Stimulated activated CD4-positive, alpha-beta T cell treated with anti-CD3 and anti-CD28 coated beads, Interleukin-1b, Interleukin-23, amount 100 ng/mL, for 1 hour (primary cell): ENCODE measurements at places on chromosomes 7 and 10.

DNA sequence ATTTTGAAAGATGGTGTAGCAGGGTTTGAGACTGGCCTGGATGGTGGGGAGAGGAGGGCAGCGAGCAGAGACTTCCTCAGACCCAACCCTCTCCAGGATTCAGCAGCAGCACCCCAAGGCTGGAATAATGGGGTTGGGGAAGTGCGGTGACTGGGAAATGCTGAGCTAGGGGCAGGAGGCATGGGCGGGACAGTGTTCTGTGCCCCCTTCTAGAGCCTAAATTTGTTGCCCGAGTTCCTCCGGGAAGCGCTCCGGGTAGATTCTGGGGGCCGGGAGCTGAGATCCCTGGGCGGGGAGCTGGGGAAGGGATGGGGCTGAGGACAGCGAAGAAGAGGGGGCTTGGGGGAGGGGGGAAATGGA is at the start of gene CHAT:
Gene CHAT (plus strand): TSS at position 156 of the 360 bp plus-strand sequence. CDS start 153 bp downstream, at position 309.
- DNase-seq = no peak

DNA sequence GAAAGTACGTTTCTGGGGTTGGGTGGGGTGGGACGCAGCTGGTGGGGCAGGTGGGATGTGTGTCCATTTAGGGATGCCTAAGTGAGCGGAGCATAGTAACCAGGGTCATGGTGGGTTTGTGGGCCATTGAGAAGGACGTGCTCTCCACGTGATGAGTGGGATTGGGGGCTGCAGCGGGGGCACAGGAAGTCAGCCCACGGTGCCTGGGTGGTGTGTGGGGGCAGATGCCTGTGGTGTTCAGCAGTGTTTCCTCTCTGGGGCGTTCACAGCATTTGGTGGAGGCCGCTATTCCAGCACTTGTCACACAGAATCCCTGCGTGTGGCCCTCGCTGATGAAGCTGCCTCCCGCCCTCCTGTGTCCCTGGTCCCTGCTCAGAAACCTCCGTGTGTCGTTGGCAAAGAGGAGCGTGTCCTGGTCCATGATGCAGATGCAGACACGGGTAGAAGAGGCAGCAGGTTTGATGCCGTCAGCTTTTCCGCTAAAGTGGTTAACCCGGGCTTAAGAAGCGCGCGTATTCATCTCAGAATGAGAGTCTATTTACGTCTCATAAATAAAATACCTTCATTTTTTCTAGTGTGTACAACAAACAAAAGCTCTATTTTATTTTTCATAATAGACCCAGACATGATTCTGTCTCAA is 274.2 kb downstream of the ADARB2 start:
- DNase-seq = no peak

DNA sequence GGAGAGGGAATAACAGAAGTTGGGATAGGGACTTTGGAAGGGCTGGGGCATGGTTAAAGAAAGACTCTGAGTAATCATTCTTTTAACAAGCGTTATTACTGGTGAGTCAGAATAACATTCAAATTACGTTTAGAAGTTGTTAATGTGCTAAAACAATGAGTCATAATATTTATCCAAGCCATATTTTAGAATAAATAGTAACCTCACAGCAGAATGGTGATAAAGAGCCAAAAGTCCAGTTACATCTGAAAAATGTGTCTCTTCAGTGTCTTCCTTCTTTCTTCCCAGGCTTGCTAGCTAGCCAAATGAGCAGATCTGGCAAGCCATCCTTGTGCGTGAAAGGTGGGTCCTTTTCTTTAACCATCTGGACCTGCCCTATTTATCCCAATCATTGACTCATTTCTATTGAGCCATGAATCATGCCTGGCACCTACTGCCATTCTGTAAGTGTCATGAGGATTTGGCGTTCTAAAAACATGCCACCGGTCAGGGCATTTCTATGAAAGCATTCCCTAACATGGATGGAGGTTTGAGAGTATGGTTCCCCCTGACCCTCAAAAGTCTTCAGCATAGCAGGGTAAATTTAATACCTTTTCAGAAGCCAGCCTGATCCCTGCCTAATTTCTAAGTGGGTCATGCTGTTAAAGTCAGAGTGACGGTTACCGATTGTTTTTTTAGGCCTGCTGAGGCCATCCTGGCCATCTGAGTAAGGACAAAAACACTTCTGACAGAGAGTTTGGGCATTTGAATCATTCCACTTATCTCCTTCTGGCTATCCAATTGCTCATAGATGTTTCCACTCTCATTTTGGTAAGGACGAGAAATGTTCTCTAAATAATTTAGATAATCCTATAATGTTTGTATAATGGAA is 26.9 kb downstream of the MYPN start:
- no peak for DNase-seq

DNA sequence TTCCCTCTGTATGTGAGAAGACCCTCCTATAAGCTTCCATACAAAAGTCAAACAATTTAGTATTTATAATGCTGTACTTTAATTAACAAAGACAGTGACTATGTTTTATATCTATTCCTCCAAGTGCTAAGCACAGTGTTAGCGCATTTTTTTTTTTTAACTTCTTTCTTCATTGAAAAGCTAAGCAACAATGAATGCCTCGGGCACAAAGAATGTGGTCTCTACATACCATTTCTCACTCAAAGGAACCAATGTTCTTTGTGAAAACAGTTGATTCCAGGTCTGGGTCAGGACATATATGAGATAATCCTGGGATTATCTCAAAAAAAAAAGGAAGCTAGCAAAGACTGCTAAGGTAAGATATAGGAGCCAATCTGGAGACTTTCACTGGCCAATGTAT is 26.2 kb upstream of the REEP3 start:
- no peak for DNase-seq

DNA sequence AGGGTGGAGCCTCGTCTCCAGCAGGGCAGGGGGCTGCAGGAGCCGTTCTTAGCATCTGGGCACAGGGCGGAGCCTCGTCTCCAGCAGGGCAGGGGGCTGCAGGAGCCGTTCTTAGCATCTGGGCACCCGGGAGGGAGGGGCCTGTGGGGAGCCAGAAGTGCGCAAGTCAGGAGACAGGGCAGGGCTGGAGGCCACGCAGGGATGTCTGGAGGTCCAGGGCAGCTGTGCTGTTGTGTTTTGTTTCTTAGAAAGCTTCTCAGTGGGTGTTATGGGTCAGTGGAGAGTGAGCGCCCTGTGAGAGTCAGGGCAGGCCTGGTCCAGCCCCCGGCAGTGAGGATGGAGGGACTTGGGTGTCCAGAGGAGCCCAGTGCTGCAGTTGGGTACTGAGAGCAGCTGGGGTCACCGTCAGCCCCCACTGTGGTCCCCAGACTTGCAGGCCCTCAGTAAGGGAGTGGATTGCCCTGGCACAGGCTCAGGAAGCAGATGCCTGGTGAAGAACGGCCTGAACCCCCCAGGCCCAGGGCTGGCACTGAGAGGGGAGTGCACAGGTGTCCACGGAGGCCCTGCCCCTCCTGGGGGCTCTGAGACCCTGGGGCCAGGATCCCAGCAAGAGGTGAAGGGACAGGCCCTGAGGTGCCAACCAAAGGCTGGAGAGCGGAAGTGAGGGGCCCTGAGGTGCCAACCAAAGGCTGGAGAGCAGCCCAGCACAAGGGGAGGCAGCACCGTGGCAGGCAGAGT is 29.8 kb downstream of the FAM20C start:
- DNase-seq = no peak

DNA sequence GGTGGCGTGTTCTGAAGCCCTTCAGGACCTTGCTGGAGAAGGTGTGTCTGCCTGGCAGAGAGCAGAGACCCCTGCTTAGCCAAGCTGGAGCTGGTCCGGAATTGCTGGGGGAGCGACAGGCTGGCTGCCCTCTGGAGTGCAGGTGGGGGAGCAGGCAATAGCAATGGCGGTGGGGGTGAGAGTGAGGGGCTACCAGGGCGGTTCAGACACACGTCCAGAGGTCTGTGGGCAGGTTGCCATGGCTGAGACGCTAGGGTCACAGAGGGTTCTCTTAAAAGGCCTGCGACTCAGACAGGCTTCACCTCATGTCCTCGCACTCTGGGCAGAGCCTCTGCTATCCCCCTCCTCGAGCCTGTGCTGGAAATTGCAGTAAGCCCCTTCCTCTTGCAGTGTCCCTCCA is 329.0 kb upstream of the C7orf33 start:
- no peak for DNase-seq

DNA sequence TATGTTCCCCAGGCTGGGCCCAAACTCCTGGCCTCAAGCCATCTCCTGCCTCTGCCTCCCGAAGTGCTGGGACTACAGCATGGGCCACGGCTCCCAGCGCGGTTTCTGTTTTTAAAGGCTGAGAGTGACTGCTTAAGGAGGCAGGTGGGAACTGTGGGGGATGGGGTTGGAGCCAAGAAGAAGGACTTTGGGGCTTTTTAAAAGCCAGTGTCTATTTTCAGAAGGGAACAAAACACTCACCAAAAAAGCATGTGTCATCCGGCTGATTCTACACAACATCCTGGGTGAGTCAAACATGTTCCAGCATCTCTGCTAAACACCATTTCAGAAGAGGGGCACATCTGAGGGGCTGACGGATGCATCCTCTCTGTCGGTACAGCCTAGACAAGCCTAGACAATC is 824.5 kb downstream of the TYW1 start:
- DNase-seq = no peak

- no peak for DNase-seq
Observed at GRCh38 chr7:7739204-7740036, 21.0 kb upstream of the RPA3 start.

DNA sequence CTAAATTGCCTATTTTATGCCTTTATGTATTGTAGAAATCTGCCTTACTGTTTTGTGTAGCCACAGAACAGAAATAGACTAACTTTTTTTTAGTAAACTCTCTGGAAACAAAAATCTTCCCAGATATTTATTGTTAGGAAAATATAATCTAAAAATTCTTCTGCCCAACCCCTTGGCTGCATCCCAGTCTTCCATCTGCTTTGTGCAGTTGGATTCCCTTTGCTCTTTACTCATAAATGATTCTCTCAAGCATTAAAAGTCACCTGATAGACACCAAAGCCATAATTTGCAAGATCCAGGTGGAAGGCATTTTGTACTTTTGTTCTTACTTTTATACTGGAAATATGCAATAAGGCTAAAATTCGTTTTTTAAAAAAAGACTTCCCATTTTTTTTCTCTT is 6.1 kb upstream of the CAV2 start:
- no peak for DNase-seq

DNA sequence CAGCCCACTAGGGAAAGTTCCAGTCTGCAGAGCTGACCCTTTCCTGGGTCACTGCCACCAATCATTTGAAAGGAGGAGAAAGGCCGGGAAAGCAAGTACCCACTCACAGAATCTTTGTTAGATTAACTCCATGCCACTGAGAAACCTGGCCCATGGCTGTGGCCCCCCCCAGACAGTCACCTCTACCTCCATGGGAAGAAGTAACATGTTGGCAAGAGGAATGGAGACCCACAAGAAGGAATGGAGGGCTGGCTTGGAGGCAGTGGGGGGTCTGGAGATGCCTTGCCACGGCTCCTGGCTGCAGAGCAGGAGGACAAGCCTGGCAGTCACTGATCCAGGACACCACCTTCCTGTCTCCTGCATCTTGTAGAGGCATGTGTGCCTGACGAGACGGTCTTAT is 32.9 kb downstream of the CUZD1 start:
- no peak for DNase-seq

GRCh38 chr7:27763983-27764508 is 24.1 kb downstream of the TAX1BP1 start:
- no peak for DNase-seq

- DNase-seq = no peak
Observed at GRCh38 chr7:18520450-18521235, 25.1 kb downstream of the HDAC9 start.

DNA sequence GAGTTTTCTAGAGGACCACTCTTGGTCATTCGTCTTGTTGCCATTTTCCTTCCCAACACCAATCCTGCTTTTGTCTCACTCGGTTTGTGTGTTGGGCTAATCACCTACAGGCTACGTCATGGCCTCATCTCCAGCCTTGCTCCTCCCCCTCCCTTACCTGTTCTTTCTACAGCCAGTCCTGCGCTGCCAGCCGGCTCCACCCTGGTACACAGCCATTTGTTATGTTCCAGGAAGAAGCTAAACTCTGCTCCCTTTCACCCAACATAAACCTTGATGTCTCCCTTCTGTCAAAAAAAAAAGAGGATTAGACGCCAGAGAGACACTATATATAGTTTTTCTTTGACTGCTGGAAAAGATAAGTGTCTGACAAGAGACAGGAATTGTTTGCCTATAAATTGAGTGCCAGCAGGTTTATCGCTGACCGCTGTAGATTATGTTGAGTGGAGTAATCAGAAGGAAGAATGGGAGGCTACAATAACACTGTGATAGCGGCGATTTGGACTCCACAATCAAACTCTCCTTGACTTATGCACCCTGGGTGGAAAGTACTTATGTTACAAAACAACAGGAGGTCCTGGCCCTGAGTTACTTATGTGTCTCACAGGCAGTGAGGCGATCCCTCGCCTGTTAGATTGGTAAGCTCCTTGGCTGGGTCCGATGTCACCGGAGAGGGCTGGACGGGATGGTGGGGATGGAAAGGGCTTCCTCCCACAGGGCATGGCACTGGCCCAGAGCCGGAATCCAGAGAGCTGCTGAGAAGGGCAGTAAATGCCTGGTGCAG is 171.3 kb upstream of the BMPER start:
- no peak for DNase-seq

DNA sequence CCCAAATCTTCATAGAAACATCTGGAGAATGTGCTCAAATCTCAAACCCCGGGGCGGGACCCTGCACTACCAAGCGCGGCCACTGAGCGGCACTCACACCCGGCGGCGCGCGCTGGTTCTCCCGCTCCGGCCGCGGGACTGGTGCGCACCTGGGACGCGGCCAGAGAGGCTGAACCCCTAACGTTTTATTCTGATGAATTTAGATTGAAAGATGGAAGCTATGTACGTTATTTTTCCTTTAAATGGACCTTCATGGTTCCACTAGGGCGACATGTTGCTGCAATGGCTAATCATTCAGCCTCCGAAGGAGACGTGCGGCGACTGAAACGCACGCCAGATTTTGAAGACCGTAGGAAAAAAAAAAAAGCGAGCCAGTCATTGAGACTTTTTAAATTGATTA is 107.0 kb upstream of the INSIG1 start:
- DNase-seq = peak; percentile 72

GRCh38 chr7:130394421-130395195 is 14.3 kb downstream of the CPA1 start:
- DNase-seq = no peak

GRCh38 chr10:125707541-125708468 is 11.7 kb upstream of the EDRF1 start:
- DNase-seq = no peak

- DNase-seq = no peak
Observed at GRCh38 chr7:52764492-52765169, 270.8 kb upstream of the POM121L12 start.

- DNase-seq = no peak
Observed at GRCh38 chr7:135342887-135343286, 109.2 kb downstream of the STRA8 start.

DNA sequence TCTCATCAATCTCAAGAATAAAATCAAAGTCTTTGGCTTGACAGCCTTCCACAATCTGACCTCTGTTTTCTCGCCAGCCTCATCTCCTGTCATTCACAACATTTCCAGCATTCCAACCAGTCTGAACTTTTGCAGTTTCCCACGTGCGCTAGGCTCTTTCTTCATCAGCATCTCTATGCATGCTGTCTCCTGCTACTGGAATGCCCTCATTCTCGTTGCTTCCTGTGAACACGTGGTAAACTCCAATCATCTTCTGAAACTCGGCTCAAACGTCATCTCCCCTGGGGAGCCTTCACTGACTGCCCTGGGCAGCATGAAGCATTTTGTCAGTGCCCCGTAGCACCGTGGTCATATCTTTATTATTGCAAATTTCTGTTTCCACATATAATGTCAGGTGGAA is 12.2 kb upstream of the RSBN1L start:
- DNase-seq = no peak
